ENCODE measurements at places on chromosomes 12 and 14. TPM values are rescaled to one million over a fixed set of nuclear protein-coding genes. Genes with fewer than 3 reads are reported as not detected.

The KITLG gene
- 181 TPM for polyA plus RNA-seq

The LAG3 gene
- not detected for polyA plus RNA-seq

The RARG gene
- polyA plus RNA-seq, result 0.74 TPM

The TESPA1 gene
- not detected for polyA plus RNA-seq

The PRH2 gene
- not detected for polyA plus RNA-seq

The KLRD1 gene
- 0.09 TPM for polyA plus RNA-seq

The GPR68 gene
- 0.87 TPM for polyA plus RNA-seq

The ZNF268 gene
- polyA plus RNA-seq, result 8.4 TPM

The CEBPE gene
- polyA plus RNA-seq, result not detected

The ACVRL1 gene
- not detected for polyA plus RNA-seq

The RNF212B gene
- polyA plus RNA-seq, result not detected

The GPD1 gene
- 3.1 TPM for polyA plus RNA-seq

The CLEC9A gene
- not detected for polyA plus RNA-seq

The KRT2 gene
- not detected for polyA plus RNA-seq

The TTC9 gene
- polyA plus RNA-seq, result 1.1 TPM

The DBX2 gene
- polyA plus RNA-seq, result 0.19 TPM

The PPFIA2 gene
- 41.8 TPM for polyA plus RNA-seq

The GZMH gene
- polyA plus RNA-seq, result not detected

The KLHDC1 gene
- polyA plus RNA-seq, result 28.7 TPM

The KLRC4 gene
- 1.4 TPM for polyA plus RNA-seq

The DNAI7 gene
- 6.2 TPM for polyA plus RNA-seq

The SELPLG gene
- not detected for polyA plus RNA-seq

The GPR65 gene
- polyA plus RNA-seq, result not detected

The KRT81 gene
- polyA plus RNA-seq, result not detected

The MEG3 gene
- 225 TPM for polyA plus RNA-seq

The HHIPL1 gene
- polyA plus RNA-seq, result 1.2 TPM

The FOXN4 gene
- polyA plus RNA-seq, result 0.40 TPM

The KRT6C gene
- not detected for polyA plus RNA-seq

The HPD gene
- polyA plus RNA-seq, result not detected

The TBX3 gene
- polyA plus RNA-seq, result 0.88 TPM

The TMBIM6 gene
- polyA plus RNA-seq, result 465 TPM

The COX8C gene
- polyA plus RNA-seq, result not detected

The DLGAP5 gene
- not detected for polyA plus RNA-seq

The TAS2R9 gene
- polyA plus RNA-seq, result not detected

The PLA2G1B gene
- not detected for polyA plus RNA-seq

The ETV6 gene
- 1.5 TPM for polyA plus RNA-seq

The AMN gene
- polyA plus RNA-seq, result not detected

The ACSM4 gene
- not detected for polyA plus RNA-seq

The GRIN2B gene
- polyA plus RNA-seq, result 0.01 TPM

The FAM181A gene
- not detected for polyA plus RNA-seq

The HOXC11 gene
- not detected for polyA plus RNA-seq

The AKAP6 gene
- 142 TPM for polyA plus RNA-seq

The ACSS3 gene
- polyA plus RNA-seq, result 0.20 TPM

The AQP2 gene
- polyA plus RNA-seq, result not detected

Measured in Purkinje cell (primary cell).